ENCODE measurements at places on chromosomes 2 and 18. TPM values are rescaled to one million over a fixed set of nuclear protein-coding genes. Genes with fewer than 3 reads are reported as not detected.

DNA sequence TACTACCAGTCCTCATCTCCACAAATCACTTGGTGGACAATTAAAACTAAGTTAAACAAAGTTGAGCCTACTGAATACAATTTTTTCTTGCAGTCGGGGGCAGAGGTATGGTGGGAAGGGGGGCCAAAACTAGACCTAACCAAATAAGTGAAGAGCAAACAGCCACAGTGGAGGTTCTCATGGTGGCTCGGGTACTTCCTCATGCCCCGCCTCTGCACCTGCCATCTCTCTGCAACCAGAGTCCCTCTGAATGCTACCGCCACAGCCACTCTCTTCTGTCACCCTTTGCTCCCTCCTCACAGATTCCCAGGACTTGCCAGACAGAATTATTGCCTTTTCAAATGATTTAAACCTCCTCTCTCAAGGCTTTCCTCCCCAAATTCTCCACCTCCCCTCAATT lies 204.2 kb downstream of the TMEM247 start:
- DNase-seq, result no peak

- DNase-seq, result peak; percentile 66
Measured at GRCh38 chr2:172113617-172114016, 10.9 kb upstream of the DLX2 start.

- DNase-seq, result no peak
Measured at GRCh38 chr18:38957736-38958135, 1392.1 kb upstream of the CELF4 start.

GRCh38 chr2:216478151-216478550 lies 20.5 kb upstream of the RPL37A start:
- peak; percentile 43 for DNase-seq

- DNase-seq, result no peak
Measured at GRCh38 chr2:54455131-54455562, 980 bp upstream of the SPTBN1 start.

DNA sequence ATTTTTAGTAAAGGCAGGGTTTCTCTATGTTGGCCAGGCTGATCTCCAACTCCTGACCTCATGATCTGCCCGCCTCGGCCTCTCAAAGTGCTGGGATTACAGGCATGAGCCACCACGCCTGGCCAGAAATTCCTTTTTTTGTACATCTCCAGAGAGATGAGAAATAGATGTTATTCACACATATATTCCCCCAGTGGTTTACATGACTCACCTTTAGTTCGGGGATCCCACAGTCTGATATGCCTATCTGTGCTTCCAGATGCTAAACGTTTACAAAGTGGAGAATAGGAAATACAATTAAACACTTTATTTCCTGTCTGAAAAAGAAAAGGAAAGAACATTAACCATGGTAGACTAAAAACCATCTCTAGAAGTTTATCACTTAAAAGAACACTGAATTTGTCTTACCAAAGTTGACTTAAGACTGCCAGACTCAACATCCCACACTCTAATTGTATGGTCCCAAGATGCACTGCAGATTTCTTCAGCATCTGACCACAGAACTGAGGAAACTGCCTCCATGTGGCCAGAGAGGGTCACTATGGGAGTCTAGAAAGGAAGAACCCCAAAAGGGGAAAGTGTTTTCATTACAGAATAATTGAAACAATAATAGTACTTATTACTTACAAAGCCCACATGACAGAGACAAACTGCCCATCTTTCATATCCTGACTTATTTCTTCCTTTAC lies 12.6 kb upstream of the ICA1L start:
- peak; percentile 60 for DNase-seq

- DNase-seq, result no peak
Measured at GRCh38 chr18:58557008-58557435, 71.9 kb downstream of the ALPK2 start.

Gene KIF3C
- 9.0 TPM for total RNA-seq

Gene GPR75
- 1.8 TPM for total RNA-seq

- no peak for DNase-seq
Measured at GRCh38 chr2:68693951-68694350, 40.7 kb upstream of the ARHGAP25 start.

Gene DLGAP1
- total RNA-seq, result 0.51 TPM
